ENCODE measurements at places on chromosomes 11 and 22.

DNA sequence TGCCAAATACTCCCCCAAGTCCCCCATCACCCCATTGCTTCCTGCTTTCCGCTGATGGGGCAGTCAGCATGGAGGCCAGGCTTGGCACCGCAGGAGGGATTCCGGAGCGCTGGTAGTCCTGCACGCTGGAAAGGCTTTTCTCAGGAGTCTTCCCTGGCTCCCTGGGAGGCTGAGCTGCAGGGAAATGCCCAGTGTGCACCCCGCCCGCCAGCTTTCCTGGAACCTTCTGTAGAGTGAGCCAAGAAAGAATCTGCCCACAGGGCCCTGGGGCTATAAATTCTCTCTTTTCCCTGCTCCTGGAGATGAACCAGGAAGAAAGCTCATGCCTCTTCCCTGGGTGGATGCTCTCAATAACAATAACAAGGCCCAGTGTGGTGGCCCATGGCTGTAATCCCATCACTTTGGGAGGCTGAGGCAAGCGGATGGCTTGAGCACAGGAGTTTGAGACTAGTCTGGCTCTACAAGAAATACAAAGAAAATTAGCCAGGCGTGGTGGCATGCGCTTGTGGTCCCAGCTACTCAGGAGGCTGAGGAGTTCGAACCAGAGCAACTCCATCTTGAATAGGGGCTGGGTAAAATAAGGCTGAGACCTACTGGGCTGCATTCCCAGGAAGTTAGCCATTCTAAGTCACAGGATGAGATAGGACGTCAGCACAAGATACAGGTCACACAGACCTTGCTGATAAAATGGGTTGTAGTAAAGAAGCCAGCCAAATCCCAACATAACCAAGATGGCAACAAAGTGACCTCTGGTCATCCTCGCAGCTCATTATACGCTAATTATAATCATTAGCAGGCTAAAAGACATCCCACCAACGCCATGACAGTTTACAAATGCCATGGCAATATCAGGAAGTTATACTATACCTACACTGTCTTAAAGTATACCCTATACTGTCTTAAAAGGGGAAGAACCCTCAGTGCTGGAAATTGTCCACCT, 46.4 kb upstream of the FTH1 start:
- no peak for DNase-seq

- peak; percentile 83 for DNase-seq
These were observed 667 bp downstream of the RAB6A start for GRCh38 chr11:73760135-73760678.

DNA sequence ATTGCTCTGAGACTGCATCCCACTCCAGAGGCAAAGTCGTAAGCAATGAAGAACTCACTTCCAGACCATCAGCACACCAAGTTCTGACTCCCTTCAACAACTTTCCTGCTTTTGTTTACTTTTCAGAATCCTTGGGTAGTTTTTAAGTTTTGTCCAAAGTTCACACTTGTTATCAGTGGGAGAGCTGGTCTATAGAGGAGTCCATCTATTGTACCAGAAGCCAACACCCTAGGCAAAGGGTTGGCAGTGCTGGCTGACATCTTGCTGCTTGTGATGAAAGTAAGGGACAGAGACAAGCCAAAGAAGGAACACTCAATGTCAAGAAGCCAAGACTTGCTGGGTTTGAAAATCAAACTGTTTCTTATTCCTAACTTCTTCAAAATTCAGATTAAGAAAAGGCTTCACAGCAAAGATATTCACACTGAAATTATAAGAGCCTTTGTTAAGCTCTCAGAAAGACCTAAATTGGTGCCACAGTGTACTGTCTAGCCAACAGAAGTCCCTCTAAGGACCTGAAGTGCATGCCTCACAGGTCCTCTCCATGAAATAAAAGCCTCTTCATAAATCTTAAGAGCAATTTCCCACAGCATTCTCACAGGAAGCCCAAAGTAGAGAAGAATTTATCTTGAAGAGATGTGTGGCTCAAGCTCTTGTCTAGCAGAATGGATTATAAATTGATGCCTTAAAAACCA, 21.5 kb upstream of the LINC01488 start:
- DNase-seq: no peak

- peak; percentile 30 for DNase-seq
These were observed 128.0 kb downstream of the TENM4 start for GRCh38 chr11:79312617-79313529.

DNA sequence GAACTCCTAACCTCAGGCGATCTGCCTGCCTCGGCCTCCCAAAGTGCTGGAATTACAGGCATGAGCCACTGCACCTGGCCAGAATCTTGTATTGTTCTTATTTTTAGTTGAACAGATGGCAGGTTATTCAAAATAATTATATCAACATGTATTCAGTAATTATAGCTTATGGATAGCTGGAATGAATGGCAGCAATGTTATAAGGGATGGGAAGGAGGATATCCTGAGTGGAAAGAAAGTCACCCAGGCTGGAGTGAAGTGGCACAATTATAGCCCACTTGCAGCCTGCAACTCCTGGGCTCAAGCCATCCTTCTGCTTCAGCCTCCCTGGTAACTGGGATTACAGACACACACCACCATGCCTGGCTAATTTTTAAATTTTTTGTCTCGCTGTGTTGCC, 88.1 kb downstream of the MED15 start:
- no peak for DNase-seq

GRCh38 chr22:24460418-24461089, 33.2 kb downstream of the ADORA2A start:
- DNase-seq: no peak

DNA sequence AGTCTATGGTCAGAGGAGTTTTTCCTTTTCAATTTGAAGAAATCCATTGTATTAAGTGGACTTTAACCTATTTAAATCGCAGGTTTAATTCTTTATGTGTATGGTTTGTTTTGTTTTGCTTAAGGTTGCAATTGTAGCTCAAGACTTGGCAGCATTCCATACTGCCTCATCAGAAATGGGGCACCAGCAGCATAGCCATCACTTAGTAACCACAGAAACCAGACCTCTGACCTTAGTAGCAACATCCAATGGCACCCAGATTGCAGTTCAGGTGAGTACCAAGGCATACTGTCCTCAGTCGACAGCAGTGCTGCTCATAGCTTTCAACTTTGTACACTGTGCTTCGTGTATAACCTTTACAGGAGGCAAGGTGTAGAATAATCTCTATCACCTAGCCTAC, 48.4 kb upstream of the WEE1 start:
- no peak for DNase-seq

GRCh38 chr22:50528682-50529415, 963 bp downstream of the TYMP start:
- DNase-seq: no peak

DNA sequence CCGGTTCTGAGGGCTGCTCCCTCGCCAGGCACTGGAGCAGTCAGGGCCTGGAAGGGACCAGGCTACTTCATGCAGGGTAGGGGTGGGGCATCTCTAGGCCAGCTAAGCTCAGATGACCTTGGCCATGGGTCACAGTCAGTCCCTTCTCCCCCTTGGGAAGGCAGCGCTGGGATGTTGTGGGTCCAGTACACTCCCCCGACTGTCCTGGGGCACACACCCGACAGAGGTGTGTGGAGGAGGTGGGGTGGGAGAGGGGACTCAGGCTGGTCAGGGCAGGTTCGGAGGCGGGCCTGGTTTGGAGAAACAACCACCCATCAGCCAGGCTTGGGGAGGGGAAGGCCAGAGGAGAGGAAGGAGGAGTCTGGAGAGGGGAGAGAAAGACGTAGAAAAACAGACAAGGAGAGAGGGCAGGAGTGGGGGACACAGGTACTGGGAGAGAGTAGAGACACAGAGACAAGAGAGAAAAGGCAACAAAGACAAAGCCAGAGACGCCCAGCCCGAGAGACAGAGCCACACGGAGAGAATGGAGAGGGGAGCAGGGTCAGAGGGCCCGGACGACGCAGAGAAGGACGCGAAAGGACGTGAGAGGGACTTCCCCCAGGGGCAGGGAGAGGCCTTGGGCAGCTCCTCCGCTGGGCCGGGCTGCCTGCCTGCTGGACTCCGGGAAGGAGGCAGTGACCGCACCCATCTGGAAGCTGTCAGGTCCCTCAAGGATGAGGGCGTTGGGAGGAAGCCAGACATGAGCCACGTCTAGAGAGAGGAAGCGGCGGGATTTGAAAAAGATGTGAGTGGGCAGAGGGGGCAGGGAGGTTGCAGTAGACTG, 30.6 kb upstream of the TSKU start:
- peak; percentile 80 for DNase-seq

DNA sequence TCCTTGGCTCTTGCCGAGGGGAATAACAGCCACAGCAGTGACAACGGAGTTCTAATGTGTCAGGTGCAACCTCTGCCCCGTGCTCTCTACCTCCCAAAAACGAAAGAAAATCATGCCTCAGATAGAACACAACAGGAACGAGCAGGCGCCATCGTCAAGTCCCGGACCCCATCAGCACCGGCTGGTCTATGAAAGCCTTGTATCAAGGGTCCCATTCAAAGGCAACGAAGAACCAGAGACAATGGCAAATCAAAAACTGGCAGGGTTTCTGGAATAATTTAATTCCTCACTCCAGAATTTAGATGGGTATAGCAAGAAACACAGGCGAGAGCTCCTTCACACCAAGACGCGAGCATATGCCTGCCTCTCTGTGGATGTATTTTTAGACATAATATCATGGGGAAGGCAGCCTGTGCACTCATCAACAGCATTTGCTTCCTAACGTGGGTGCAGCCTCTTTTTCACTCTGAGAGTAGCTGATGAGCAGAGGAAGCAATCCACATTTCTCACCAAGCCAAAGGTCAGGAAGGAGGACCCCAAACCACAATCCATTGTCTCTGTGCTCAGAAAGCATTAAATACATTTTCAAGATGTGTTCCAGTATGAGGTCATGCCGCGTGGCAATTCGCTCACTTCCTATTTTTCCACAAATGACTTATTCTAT, 193.4 kb upstream of the BLID start:
- peak; percentile 37 for DNase-seq

DNA sequence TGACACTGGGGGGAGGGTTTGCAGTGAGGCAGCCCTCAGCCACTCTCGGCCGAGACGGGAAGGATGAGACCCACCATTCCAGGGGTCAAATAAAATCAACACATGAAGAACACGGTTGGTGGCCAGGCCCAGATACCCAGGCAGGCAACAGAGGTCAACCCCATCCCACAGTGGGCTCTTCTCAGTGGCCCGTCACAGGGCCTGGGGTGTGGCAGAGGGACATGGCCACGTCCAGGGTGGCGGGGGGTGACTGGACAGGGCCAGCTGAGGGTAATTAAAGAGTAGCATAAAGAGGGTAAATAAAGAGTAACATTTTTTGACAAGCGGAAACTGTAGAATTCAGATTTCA, 188.4 kb downstream of the ARHGAP42 start:
- no peak for DNase-seq

GRCh38 chr22:26406118-26406517, 22.9 kb upstream of the ASPHD2 start:
- no peak for DNase-seq

GRCh38 chr11:67613313-67613959, 6.7 kb downstream of the NDUFV1 start:
- no peak for DNase-seq

GRCh38 chr11:132402071-132402684, 1031.8 kb downstream of the NTM start:
- peak; percentile 76 for DNase-seq

GRCh38 chr11:46560300-46560991, 33.4 kb downstream of the AMBRA1 start:
- DNase-seq: no peak
